Stimulated activated CD4-positive, alpha-beta T cell treated with anti-CD3 and anti-CD28 coated beads, TNF-alpha, amount 100 ng/mL, for 1 hour (primary cell): ENCODE measurements at places on chromosomes 13 and 19.

GRCh38 chr13:47611664-47612288, 389.3 kb downstream of the SUCLA2 start:
- DNase-seq, result no peak

DNA sequence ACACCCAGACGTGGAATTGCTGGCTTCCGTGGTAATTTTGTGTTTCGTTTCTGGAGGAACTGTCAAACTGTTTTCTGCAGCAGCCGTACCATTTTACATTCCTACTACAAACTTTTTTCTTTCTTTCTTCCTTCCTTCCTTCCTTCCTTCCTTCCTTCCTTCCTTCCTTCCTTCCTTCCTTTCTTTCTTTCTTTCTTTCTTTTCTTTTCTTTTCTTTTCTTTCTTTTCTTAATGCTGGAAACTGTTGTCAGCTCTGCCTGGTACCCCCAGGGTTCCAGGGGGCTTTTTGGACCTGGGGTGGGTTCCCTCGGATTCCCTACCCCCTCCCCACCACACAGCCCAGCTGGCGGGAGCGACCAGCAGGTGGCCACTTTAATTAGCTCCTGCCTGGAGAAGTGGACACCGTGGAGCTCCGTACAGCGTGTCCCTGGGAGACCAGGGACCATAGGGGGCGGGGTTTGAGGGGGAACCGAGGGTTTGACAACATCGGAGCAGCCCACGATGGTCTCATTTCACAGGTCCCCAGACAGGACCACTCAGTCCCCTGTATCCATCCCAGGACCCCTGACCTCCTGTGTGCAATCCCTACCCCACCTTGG, 24.4 kb downstream of the CELF5 start:
- DNase-seq, result no peak

DNA sequence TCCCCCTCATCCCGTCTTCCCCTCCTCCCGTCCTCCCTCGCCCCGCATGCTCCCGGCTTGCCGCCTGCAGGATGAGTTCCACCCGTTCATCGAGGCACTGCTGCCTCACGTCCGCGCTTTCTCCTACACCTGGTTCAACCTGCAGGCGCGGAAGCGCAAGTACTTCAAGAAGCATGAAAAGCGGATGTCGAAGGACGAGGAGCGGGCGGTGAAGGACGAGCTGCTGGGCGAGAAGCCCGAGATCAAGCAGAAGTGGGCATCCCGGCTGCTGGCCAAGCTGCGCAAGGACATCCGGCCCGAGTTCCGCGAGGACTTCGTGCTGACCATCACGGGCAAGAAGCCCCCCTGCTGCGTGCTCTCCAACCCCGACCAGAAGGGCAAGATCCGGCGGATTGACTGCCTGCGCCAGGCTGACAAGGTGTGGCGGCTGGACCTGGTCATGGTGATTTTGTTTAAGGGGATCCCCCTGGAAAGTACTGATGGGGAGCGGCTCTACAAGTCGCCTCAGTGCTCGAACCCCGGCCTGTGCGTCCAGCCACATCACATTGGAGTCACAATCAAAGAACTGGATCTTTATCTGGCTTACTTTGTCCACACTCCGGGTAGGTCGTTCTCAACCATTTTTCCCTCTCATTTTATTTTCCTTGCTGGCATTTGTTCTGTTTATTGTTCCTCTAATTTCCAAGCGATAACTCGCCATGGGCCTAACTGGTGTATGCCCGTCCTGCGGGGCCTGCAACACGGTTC, 29.8 kb downstream of the NFIX start:
- no peak for DNase-seq

- no peak for DNase-seq
Measured at GRCh38 chr13:52319876-52320275, 86.1 kb downstream of the THSD1 start.

- no peak for DNase-seq
Measured at GRCh38 chr13:114140906-114141250, 8.5 kb upstream of the RASA3 start.

DNA sequence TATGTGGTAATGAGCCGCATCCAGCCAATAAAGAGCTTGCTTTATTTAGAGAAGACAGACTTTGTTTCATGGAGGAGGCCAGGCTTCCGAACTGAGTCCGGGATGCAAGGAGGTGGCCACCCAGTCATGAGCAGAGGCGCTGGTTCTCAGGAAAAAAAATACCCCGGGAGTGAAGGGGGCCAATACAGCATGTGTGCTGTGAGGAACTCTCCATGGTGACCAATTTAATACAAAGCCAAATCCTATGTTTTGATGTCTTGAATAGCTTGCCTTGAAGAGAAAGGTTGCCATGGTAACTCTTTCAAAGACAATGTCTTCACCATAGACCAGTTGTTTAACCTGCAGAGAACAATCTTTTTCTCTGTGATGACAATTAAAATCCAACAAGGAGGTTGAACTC, 43.4 kb upstream of the PDCD5 start:
- DNase-seq, result no peak

DNA sequence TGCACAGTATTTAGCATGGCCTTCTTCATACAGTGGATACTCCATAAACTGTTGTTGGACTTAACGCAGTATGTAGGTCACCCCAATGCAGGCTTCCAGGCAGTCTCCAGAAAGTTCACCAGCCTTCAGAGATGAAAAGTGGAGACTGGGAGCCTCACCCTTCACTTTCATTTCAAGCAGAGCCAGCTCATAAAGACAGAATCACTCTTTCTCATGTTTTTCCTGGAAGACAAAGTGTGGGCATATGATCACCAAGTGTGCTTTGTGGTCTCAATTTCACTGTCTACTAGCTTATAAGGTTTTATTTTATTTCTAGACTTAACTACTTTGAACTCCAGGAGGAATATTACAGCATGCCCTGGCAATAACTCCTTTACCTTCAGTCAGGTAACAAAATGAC, 26.3 kb upstream of the TNFSF11 start:
- no peak for DNase-seq

GRCh38 chr13:35598790-35599369, 122.4 kb upstream of the MAB21L1 start:
- DNase-seq, result no peak

DNA sequence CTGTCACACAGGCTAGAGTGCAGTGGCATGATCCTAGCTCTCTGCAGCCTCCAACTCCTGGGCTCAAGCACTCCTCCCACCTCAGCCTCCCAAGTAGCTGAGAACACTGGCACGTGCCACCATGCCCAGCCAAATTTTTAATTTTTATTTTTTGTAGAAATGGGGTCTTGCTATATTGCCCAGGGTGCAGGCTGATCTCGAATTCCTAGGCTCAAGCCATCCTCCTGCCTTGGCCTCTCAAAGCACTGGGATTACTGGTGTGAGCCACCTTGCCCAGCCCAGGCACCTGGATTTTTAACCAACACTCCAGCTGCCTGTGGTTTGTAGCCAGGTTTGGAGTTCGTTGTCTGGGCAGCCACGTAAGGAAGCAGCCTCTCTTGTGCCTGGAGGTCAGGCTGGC, 9.3 kb upstream of the PEPD start:
- DNase-seq, result no peak

DNA sequence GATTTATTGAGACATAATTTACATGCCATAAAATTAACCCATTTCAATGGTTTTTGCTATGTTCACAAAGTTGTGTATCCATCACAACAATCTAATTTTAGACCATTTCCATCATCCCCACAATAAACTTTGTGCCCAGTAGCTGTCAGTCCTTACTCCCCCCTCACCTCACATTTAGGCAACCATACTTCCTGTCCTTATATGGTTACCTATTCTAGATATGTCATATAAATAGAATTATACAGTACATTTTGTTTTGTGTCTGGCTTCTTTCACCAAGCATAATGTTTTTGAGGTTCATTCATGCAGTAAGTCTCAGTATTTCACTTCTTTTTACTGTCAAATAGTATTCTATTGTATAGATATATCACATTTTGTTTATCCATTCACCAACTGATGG, 23.2 kb upstream of the RPL21 start:
- no peak for DNase-seq

GRCh38 chr19:13189600-13189999, 39.4 kb downstream of the IER2 start:
- DNase-seq, result no peak

DNA sequence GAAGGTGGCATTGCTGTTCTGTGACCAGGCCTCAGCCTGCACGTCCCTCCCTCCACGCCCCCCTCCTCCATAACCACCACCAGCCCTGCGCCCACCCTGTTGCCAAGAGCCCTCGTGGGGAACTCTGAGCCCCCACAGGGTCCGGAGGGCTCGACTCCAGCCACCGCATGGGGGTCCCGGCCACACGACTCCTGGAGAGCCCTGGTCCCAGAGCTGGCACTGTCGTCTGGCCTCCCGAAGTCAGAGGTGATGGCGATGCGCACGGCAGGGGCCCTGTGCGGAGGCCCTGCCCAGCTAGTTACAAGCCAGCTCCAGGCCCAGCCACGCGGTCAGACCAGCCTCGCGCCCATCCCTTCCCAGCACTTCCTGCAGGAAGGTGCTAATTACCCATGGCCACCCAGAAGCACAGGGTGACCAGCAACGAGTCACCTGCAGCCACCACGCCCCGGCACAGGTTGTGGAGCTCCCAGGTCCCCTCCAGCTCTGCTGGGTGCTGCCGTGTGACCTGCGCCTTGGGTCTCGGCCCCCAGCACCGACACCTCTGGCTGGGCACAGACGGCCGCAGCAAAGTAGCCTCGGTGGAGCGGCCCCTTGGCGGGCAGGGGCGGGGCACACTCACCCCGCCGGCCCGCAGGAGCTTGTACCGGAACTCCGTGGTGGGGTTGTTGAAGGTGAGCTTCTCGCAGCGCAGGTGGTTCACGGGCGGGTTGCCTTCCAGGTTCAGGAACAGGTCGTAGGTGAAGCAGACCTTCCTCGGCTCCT, 49.6 kb downstream of the MLLT1 start:
- DNase-seq, result no peak

- no peak for DNase-seq
Measured at GRCh38 chr19:30880151-30880550, 469.1 kb downstream of the TSHZ3 start.

- no peak for DNase-seq
Measured at GRCh38 chr19:33175156-33175782, 18.9 kb upstream of the LRP3 start.

- no peak for DNase-seq
Measured at GRCh38 chr19:47623921-47624391, 15.0 kb downstream of the BICRA start.

DNA sequence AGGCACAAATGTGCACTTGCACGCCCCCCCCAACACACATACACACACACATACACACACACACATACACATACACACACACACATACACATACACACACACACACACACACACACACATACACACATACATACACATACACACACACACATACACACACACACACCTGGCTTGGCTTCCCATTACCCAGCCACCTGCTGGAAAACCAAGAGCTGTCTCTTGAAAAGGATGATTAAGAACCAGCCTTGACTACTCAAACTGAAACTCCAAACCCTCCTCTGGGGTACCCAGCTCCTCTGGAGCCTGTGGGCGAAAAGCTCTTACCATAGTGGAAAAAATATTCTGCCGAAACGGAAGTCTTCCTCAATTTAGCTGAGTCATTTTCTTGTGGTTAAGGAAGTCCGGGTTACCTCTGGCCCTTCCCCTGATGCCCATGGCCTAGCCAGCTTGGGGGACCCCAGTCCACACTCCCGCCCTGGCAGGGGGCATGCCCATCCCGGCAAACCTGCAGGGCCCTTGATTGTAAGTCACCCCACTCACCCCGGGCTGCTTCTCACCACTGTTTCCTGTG, 21.9 kb downstream of the CEBPA start:
- no peak for DNase-seq
